ENCODE measurements at places on chromosomes 12 and 14.

DNA sequence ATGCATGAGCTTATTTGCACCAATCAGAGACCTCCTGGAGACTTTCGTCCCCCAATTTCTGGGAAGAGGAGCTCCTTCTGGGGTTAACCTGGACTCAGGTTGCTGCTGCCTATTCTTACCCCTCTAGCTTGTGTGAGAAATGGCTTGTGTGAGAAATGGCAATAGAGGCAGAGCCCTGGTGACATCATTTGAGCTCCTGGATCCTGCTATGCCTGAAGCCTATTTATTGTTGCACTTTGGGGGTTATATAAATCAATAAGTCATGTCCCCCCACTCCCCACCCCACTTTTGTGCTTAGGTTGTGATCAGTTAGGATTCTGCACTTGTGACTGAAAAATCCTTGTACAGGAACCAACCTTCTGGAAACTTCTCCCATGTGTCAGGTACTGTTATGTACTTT, 167.2 kb downstream of the ADCK1 start:
- no peak for DNase-seq

GRCh38 chr14:76101391-76102379, 50.0 kb upstream of the GPATCH2L start:
- no peak for DNase-seq

GRCh38 chr12:96368233-96368632, 32.0 kb downstream of the CDK17 start:
- DNase-seq = no peak

- no peak for DNase-seq
Observed at GRCh38 chr12:60278209-60278608, 682.4 kb downstream of the SLC16A7 start.

- DNase-seq = no peak
Observed at GRCh38 chr12:61348871-61349270, 911.3 kb upstream of the USP15 start.

DNA sequence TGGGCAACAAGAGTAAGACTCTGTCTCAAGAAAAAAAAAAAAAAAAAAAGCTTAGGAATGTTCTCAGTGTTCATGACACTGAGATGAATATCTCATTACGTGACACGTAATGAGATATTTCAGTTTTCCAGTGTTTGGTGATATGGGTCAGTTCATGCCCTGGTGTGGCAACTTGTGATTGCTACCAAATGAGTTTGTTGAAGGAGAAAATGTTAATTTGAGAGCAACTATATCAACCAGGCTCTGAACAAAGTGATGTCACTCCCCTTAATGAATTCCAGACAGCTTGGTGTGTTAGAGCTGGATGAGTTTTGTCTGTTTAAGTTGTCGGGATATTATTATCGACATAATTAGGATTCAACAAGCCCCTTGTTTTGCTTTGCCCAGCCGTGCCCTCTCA, 211.7 kb downstream of the DPF3 start:
- no peak for DNase-seq

DNA sequence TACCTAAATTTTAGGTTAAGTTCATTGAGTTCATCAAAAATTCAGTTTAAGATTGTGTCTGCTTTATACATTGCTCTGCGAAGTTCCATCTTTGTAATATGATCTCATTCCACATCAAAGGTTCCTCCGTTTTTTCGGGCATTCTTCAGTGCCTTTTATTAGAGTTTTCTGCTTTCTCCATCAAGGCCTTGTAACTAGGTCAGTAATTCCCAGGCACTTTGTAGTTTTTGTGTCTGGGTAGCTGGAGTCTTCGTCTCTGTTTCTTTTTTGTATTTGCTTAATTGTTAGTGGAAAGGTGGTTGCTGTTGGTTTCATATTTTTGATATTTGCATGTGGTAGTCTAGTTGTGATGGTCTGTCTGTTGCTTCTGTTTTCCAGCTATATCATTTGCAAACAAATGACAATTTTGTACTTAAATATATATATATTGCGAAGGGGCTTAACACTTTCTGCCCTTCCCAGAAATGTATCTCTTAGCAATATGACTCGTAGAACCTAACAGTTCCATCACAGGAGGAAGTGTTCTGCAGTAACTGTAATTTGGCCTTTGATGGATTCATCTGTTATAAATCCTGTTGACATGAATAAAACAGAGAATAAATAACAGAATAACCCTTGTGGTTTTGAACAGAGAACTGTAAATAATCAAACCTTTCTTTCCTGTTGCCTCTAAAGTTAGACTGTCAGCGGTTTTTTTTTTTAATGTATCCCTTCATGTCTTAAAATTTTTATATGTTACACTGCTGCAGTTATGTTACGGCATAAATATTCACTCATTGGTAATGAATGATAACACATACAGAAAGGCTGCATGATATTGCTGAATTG, 88.4 kb upstream of the DYNC1H1 start:
- no peak for DNase-seq

- DNase-seq = no peak
Observed at GRCh38 chr12:88726806-88727720, 146.8 kb upstream of the KITLG start.

- DNase-seq = no peak
Observed at GRCh38 chr12:39122562-39123204, 217.3 kb upstream of the CPNE8 start.

DNA sequence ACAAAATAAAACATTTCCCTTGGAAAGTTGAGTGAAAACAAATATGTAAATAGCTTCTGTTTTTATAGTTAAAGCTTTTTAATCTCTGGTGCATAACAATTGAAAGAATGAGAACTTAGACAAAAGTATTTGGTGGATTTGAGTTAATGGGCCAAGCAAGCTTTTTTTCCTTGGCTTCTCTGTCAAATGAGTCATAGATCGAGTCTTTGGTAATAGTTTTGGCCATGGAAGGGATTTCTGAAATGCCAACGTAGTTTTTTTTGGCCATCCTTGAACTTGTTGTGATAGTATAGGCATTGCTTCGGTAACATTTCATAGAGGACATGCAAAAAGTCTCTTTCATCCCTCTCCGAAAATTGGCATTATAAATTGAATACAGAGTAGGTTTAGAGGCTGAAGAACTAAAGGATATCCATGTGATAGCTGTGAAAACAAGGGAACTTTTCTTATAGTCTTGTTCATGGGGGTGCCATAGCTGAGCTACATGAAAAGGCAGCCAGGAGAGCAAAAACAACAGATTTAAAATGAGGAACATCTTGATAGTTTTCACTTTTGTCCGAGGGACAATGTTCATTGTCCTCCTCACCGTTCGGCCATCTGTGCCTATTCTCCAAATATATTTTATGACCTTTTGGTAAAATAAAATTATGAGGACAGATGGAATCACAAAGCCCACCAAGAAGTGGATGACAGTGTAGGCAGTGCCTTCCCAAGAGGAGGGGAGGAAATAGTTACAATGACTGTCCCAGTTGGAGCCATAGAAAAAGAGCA, 34.7 kb downstream of the GPR19 start:
- DNase-seq = no peak

GRCh38 chr14:52987042-52987441, 36.2 kb upstream of the FERMT2 start:
- no peak for DNase-seq

GRCh38 chr14:89419973-89420482, 3.0 kb upstream of the FOXN3 start:
- DNase-seq = no peak

GRCh38 chr14:41663473-41663850, 56.8 kb downstream of the LRFN5 start:
- no peak for DNase-seq

DNA sequence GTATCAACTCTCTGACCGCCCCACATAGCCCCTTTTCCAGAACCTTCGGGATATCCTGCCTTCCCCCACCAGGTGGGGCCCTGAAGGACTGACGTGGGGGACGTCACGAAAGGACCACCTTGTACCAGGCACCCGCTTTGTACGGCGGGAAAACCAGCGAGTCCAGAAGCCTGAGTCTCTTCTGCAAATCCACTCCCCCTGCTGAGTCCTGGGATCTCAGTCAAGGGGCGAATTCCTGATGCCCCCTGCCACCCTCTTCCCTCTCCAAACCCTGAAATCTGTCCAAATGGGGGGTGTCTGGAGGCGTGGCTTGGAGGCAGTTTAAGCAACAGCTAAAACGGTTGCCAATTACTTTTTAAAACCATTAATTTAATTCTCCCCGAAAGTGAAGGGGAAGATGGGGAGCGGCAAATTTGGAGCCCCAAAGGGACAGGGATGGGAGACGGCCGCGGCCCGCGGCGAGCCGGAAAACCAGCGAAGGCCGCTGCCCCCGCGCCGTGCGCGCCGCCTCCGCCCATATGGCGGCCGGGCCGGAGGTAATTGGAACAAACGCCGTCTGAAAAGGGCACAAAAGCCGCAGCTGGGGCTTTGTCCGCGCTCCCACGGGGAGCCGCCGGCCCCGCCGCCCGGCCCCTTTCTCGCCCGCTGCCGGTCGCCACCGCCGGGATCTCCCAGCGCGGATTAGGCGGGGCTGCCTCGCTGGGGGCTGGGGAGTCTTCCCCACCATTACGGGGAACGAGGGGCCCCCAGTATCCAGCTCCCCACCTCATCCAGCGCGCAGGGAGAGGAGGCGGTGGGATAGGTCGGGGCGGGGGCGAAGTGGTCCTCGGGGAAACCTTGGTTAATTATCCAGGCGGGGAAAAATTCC, 6.6 kb downstream of the LHX5 start:
- no peak for DNase-seq

- no peak for DNase-seq
Observed at GRCh38 chr12:85005615-85006014, 30.5 kb downstream of the TSPAN19 start.

GRCh38 chr12:63826006-63826585, 18.4 kb upstream of the SRGAP1 start:
- no peak for DNase-seq

GRCh38 chr14:91223028-91223783, 21.3 kb downstream of the GPR68 start:
- peak; percentile 51 for DNase-seq

DNA sequence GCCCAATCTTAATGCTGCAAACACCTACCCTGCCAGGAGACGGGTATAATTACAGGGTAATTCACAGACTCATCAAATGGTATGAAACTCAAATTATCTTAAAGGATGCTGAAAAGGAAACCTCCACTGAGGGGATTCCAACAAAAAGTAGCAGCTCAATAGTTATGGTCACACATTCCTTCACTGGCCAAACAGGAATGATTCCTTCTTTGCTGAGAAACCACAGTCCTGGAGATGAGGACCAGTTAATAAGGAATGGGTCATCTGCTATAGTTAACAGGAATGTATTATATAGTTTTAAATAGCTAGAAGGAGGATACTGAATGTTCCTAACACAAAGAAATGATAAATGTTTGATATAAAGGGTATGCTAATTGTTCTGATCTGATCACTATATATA, 136.9 kb downstream of the STXBP6 start:
- DNase-seq = no peak

DNA sequence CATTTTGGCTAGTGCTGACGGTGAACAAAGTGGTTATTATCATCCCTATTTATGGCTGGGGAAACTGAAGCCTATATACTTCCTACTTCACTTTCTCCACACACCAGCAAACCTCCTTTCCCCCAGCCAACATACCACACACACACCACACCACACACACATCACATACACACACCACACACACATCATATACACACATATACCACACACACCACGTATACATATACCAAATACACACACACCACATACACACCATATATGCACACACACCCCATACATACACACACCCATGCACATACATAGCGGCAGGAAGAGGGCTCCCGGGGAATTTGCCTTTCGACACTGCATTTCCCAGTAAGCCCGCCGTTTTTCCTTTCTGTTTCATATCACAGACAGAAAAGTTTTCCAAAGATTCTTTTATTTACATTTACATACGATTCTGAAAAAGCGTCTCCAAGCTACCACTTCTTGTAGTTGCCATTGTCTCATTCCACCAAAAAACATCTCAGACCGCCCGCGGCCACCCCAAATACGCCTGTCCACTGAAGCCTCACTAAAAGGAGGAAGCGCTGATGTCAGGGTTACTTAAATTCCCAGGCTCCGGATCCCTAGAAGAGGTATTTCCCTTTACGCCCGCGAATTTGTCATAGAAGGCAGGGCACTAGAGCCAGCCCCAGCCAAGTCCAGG, 823 bp upstream of the RAB5B start:
- no peak for DNase-seq

GRCh38 chr12:106233011-106233410, 14.8 kb downstream of the CKAP4 start:
- no peak for DNase-seq

DNA sequence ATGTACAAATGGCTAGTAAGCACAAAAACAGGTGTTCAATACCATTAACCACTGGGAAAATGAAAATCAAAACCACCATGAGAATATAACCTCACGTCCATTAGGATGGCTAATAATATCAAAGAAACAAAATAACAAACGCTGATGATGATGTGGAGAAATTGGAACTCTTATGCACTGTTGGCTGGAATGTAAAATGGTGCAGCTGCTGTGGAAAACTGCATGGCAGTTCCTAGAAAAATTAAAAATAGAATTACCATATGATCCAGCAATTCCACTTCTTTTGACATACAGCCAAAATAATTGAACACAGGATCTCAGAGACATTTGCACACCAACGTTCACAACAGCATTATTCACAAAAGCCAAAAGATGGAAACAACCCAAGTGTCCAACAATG, 51.5 kb downstream of the TMPRSS12 start:
- no peak for DNase-seq

GRCh38 chr12:109432842-109433304, 44.2 kb downstream of the KCTD10 start:
- peak; percentile 86 for DNase-seq

DNA sequence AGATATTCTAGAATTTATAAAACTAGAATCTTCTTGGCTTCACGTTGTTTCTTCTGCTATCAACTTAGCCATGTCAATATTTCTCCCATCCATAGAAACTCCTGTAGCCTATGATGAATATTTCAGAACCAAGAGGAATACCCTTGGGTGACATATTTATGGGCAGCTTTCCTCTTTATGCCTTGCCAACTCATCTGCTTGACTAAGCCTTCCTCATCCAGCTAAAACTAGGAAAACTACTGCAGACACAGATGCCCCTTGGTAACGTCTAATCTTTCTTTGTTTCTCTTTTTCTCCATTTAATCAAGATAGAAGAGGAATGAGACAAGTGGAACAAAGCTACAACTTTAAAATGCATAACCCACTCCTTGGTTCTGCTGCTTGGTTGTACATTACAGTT, 6.3 kb downstream of the GOLT1B start:
- no peak for DNase-seq

DNA sequence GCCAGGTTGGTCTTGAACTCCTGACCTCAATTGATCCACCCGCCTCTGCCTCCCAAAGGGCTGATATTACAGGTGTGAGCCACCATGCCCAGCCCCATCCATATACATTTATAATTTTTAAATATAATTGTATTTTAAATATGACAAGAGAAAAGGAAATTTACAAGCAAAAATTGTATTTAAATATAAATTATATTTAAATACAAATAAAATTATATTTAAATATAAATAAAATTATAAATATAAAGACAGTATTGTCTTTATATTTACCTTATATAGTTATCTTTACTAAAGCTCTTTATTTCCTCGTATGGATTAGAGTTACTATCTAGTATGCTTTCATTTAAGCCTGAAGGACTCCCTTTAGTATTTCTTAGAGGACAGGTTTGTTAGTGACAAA, 11.9 kb upstream of the ATF7 start:
- DNase-seq = no peak

Data from activated CD4-positive, alpha-beta T cell treated with anti-CD3 and anti-CD28 coated beads, Interleukin-2, amount 50 U/mL, for 48 hours (primary cell).